Right forelimb (tissue), 1 donor: ENCODE measurements at places on chromosomes 16 and 17.
A peak's percentile ranks its signal among the peaks of the same experiment; 100 is the strongest.

DNA sequence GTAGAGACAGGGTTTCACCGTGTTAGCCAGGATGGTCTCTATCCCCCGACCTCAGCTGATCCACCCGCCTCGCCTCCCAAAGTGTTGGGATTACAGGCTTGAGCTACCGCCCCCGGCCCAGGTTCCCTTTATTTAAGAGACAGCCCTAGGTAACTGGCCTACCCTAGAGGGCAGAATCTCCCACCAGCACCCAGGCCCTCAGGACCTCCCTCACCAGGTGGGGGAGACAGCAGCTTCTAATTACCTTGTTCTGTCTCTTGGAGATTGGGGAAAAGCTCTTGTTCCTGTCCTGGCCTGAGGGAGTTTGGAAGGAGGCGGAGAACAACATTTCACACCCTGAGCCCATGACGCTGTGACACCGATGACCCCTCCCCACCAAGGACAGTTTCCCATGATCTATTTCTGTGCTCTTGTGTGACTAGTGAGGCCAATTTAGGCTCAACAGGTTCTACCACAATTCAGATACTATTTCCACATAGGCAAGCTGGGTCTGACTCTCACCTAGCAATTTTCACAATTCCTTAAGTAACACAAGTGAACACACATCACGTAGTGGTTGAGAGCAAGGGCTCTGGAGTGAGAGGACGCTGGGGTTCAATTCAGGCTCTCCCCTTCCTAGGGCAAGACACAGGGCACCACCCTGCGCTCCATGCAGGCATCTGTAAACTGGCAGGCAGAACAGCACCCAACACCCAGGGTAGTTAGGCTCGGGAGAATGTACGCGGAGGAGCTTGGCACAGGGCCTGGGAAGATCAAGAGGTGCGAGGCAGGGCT, 20.4 kb downstream of the HDAC5 start:
- DNase-seq = no peak

DNA sequence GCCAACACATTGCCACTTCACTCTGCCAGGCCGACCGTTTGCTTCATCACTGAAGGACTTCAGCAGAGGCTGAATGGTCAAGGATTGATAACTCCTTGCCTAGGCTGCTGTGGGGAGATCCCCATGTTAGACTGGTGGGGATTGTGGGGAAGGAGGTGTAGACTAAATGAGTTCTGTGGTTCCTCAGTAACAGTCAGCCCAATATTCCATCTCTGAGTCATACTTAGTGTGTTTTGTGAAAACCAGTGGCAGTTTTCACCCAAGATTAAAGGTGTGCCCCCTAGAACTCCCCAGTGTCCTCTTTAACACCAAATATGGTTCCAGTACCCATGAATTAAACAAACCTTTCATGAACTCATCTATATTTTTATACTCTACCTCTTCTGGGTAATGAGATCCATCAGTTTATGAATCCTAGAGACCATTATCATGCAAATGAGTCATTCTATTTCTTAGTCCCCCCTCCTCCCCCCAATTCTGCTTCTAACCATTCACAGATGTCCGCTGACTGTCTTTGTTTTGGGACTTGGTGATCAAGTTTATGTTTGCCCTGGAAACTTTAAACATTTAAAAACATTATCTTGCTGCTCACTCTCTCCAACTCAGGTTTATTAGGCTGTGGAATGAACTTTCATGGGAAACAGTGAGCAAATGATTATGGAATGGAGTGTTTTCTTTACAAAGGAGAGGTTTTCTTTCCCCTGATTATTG, 66.8 kb upstream of the GAS7 start:
- DNase-seq = no peak

GRCh38 chr17:81966343-81967243, 5.6 kb upstream of the NOTUM start:
- peak; percentile 82 for DNase-seq

- no peak for DNase-seq
These were observed 24.2 kb downstream of the ACTG1 start for GRCh38 chr17:81488276-81488860.

DNA sequence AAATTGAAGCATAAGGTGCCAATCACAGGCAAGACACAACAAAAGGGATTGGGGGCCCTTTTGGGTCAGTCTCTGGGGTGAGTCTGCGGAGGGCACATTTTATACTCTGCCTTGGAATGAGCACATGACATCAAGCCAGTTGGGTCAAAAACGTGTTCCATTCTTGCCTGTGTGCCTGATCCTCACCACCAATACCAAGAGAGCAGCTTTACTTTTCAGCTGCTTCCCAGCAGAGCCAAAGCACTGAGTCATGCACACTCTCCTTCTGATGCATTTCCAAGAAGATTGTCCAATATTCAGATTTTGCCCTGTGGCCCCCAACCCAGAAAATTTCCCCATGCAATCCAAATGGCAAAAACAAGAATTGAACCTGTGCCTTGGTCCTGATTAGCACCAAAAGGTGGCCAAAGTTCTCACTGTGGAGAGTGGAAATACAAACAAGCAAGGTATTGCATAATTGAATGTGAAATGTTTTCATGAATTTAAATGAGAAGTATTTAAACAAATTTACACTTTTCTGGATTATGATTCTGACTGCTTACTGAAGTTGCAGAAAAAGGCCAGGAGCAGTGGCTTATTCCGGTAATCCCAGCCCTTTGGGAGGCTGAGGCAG, 217.8 kb upstream of the SOX9 start:
- DNase-seq = no peak

DNA sequence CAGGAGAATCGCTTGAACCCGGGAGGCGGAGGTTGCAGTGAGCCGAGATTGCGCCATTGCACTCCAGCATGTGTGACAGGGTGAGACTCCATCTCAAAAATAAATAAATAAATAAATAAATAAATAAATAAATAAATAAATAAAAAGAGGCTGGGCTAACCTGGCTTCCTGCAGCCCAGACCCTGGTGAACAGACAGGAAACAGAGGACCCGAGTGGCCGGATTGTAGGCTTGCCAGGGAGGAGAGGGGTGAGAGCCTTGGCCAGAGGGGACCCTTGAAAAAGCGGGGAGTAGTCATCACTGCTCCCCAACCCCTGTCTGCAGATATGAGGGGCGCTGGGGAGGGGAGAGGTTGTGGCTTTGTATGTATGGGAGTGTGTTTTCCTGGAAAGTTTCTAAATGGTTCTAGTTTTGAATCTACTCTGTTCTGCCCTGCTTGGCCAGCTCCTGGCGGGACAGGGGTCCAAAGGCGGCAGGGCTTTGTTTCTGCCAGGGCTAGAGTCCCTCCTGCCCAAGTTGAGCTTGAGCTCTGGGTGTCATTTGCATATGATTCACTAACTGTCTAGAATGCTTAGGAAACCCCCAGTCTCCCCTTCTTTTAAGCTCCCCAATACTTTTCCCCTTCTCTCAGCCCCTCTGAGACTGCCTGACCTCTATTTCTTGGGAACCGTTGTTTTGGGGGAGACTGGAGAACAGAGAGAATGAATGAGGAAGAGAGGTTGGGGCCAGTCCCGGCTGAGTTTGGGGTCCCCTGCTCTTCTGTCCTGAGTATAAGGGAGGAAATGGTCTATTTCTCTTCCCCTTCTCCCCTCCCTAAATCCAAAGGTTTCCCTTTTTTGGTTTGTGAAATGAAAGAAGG, 16.4 kb downstream of the RARA start:
- no peak for DNase-seq

- peak; percentile 53 for DNase-seq
These were observed at the start of gene CACNG3 for GRCh38 chr16:24255456-24256371. CACNG3 (plus strand) TSS chr16:24256335; CDS start chr16:24256755, 420 bp downstream.

DNA sequence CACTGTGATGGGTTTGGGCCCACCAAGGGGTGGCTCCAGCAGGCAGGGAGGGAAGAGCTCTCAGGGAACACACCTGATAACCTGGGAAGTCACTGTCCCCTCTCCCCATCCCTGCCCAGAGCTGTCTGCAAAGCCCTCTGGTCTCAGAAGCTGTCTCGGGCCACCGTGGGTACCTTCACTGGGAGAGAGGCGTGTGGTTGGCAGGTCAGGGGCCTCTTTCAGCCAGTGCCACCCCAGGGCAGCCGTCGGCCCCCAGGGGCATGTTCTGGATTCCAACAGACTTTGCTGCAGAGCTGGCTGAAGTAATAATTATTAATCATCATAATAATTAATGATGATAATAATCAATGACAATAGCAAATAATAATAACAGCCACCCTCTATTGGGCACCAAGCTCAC, 21.1 kb downstream of the MGAT5B start:
- DNase-seq = no peak

DNA sequence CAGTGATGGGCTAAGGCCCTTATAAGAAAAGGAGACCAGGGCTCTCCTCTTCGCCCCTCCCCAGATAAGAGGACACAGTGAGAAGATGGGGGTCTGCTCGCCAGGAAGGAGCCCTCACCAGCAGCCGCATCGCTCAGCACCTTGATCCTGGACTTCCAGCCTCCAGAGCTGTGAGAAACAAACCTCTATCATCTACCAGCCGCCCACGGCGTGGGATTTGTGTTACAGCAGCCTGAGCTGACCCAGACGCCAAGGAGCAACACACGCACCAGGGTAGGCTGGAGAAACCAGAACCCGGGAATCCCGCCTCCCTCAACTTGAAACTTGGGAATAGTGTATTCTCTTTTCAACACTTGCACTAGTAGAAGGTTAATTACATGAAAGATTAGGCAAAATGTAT, 4.2 kb upstream of the ZG16B start:
- peak; percentile 13 for DNase-seq

DNA sequence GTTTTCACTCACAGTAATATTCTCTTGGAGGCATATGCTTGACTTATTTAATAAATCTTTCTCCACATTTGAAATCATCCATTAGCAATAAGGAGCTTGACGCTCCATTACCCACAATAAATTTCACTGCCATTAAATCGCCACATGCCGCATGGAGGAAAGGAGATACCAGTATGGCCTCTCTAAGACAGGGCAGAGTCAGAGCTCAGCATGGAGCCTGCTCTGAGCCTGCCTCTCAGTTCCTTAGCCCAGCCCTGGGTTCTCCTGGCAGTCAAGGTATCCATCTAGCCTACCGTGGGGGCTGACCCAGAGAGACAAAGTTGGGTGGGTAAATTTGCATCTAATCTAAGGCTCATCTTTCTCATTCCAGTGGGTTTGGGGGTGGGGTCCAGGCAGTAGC, 80.3 kb upstream of the CES5A start:
- DNase-seq = no peak

GRCh38 chr16:29678691-29679267, at the start of gene QPRT:
QPRT (plus strand) TSS chr16:29679180; CDS start chr16:29679198, 18 bp downstream.
- peak; percentile 83 for DNase-seq

GRCh38 chr16:89944773-89945172, 3.8 kb upstream of the DEF8 start:
- DNase-seq = no peak

DNA sequence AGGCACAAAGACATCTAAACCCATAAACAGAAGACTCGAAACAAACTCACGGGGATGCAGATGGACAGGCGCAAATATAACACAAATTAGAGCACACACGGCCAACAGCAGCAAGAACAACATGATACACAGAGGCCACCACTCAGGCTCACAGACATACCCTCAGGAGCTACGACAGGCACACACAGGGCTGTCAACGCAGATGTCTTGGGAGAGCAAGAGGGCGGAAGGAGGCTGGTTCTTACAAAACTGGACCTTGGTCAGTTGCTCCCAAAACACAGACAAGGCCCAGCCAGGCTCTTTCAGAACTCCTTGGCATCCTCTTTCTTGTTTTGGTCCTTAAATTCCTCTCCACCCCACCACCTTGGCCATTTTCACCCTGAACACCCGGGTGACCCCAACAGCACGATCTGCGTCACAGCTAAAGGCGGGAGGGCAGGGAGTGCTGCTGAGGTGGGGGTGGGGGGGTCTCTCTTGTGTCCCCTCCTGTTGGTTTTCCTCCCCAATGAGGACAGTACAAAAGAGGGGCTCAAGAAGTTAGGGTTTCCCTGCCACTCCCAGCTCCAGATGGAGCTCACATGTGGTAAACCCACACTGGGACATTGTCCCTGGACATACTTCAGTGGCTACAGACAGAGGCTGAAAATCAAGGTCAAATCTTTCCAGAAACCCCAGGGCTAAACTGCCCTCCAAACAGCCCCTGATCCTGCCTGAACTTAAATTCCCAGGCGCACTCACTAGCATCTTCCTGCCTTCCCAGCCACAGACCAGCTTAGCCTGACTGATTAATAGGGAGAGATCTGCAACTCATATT, 221.3 kb downstream of the C16orf78 start:
- DNase-seq = peak; percentile 42

- no peak for DNase-seq
These were observed 154.0 kb downstream of the LGALS9B start for GRCh38 chr17:20313306-20313705.

DNA sequence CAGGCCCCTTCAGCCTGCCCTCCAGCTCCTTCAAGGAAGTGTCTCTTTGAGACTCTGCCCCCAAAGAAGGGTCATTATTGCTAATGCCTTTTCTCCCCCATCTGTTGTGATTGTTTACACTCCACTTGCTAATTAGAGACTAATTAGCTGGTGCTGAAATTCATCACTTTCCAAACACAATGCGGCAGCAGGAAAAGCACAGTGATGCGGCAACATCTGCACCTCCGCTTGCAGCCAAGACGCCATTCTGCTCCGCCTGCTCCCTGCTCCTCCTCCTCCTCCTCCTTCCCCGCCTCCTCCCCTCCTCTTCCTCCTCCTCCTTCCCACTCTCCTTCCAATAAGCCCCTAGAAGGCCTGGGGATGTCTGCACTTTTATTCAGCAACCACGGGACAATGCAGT, 110.5 kb downstream of the SDK2 start:
- DNase-seq = no peak

DNA sequence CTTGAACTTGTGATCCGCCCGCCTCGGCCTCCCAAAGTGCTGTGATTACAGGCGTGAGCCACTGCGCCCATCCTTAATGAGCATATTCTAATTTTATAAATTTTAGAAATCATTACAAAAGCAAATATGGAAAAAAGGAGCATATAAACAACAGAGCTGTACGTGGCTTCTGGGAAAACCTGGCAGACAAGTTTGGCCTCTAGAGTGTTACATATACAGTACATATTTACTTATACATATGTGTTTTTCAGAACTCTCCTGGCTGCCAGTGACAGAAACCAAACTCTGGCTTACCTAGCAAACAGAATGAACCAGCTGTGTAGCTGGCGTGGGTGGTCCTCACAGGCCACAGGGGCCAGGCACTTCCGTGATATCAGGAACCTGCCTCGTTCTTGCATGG, 10.1 kb downstream of the DRC3 start:
- DNase-seq = no peak

DNA sequence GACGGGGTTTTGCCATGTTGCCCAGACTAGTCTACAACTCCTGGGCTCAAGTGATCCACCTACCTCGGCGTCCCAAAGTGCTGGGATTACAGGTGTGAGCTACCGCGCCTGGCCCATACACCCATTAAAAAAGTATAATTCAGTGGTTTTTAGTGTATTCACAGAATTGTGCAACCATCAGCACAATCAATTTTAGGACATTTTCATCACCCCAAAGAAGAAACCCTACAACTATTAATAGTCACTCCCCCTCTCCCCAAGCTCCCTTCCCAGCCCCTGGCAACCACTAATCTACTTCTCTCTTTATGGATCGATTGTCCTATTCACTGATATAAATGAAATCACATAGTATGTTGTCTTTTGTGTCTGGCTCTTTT, 3.8 kb upstream of the EEF2K start:
- DNase-seq = no peak

DNA sequence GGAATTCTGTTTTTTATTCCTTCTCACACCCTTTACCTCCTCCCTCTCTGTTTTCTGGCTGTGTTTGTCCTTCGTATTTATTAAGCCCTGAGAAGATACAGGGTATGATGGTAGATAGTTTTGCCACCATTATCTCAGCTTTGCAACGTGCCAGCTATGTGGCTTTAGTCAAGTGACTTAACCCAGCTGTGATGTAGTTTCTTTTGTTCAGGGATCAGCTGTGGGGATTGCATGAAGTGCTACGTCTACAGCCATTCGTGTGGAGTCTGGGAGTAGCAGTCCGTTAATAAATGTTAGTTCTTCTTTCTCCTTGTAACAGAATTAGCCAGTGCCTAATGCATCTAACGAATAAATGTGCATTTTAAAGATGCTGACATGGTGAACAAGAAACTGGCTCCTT, 128.4 kb downstream of the HAPSTR1 start:
- DNase-seq = no peak
